ENCODE measurements at places on chromosomes 11 and 22.

- DNase-seq: peak; percentile 99
These were observed at the start of gene ZFP91 for GRCh38 chr11:58578635-58579191. Gene ZFP91 (plus strand): TSS chr11:58579063. CDS start chr11:58579282, 219 bp downstream.

GRCh38 chr11:70057080-70057479, 21.0 kb upstream of the ANO1 start:
- no peak for DNase-seq

DNA sequence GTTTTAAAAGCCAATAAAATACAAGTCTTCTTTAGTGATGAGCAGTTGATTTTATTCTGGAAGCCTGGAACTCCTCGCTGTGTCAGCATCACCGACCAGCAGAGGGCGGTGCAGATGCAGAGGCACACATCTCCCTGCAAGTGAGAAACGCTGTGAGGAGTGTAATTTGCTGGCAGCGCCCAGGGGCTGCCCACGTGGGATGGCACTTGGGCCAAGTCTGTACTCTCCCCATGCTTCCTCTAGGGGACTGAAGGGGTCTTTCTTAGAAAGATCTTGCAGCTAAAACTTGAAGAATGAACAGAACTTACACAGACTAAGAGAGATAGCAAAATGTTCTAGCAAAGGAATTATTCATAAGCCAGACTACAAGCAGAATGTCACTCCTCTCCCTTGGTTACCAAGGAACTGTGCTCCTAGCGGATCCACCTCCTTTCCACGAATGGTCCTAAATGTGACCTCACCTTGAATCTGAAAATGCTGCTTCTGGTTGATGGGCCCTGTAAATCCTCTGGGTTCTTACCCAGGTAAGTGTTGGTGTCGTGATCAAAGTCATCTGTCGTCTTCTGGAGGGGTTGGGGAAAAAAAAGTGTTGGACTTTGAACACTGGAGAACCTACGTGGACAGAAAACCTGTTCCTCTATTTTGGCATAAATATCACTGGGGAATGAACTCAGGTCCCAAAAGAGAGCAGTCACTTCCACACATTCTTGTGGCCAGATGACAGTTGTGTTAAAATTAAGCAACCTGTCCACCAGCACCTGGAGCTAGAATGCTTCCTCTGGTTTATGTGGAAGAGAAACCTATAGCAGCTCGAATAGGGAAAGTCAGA, 31.8 kb downstream of the CNTF start:
- DNase-seq: peak; percentile 84

- DNase-seq: peak; percentile 73
These were observed 678 bp upstream of the INPPL1 start for GRCh38 chr11:72223615-72224563.

- no peak for DNase-seq
These were observed 53.0 kb downstream of the OSBPL5 start for GRCh38 chr11:3111919-3112690.

DNA sequence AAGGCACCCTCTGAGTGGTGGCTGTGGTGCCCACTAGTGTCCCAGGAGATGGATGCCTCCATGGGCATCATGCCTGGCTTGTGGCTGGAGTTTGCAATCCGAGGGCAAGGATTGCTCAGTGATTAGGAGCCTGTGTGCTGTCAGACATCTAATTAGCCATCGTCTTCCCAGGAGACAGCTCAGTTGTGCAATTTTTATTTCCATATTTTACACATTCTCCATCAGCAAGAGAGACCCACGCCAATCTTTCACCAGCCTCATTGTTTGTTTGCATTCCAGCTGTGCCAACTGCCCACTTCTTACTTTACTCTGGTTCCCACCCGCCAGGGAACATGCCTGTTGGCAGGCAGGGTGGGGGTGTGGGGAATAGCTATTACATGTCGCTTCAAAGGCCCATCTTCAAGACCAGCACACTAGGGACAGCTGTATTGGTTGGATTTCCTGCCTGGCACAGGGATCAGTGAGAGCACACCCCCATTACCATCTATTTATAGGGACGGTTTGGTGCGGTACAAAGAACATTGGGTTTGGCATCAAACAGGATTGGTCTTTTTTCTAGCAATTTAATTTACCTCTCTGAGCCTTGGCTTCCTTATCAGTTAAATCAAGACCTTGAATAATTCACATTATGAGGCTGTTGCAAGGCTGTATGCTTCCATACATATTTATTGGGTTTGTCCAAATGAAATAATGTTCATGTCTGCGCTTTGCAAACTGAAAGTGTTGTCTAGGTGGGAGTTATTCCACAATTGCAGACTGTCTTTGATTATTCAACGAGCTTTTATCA, 80.7 kb upstream of the NAV2 start:
- DNase-seq: peak; percentile 28

GRCh38 chr22:50607659-50608020, 7.0 kb downstream of the MAPK8IP2 start:
- DNase-seq: no peak

DNA sequence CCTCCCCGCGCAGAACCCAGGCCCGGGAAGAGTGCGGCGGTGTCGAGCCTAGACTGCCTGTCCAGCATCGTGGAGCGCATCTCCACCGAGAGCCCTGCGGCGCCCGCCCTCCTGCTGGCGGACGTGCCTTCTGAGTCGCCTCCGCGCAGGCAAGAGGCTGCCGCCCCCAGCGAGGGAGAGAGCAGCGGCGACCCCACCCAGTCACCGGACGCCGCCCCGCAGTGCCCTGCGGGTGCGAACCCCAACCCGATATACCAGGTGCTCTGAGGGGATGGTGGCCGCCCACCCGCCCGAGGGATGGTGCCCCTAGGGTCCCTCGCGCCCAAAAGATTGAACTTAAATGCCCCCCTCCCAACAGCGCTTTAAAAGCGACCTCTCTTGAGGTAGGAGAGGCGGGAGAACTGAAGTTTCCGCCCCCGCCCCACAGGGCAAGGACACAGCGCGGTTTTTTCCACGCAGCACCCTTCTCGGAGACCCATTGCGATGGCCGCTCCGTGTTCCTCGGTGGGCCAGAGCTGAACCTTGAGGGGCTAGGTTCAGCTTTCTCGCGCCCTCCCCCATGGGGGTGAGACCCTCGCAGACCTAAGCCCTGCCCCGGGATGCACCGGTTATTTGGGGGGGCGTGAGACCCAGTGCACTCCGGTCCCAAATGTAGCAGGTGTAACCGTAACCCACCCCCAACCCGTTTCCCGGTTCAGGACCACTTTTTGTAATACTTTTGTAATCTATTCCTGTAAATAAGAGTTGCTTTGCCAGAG, 2.0 kb downstream of the MYOD1 start:
- no peak for DNase-seq

DNA sequence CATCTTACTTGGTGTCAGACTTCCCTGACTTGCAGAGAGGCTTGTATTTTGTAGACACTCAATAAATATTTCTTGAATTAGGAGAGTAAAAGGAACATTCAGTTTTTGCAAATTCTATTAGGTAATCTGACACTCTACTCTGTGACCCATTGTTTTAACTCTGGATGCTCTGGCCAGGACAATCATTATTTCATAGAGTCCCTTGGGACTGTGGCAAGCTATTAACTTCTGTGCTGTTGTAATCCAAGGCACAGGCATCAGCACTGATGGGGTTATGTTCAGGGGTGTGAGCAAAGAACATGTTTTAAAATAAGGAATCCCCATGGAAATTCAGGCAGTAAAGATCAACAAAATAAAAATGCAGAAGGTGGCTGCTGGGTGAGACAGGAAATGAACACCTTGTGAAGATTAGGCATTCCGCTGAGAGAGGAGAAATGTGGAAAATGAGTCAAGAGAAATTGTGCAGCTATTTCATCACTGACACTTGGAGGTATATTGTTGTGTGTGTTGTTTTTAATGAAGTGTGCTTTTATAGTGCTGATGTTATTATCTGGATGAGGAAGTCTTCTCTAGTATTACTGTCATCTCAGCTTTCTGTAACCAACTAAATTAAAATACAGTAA, 175.2 kb downstream of the WNT11 start:
- no peak for DNase-seq

- no peak for DNase-seq
These were observed 16.3 kb downstream of the SPTY2D1 start for GRCh38 chr11:18617688-18618341.

DNA sequence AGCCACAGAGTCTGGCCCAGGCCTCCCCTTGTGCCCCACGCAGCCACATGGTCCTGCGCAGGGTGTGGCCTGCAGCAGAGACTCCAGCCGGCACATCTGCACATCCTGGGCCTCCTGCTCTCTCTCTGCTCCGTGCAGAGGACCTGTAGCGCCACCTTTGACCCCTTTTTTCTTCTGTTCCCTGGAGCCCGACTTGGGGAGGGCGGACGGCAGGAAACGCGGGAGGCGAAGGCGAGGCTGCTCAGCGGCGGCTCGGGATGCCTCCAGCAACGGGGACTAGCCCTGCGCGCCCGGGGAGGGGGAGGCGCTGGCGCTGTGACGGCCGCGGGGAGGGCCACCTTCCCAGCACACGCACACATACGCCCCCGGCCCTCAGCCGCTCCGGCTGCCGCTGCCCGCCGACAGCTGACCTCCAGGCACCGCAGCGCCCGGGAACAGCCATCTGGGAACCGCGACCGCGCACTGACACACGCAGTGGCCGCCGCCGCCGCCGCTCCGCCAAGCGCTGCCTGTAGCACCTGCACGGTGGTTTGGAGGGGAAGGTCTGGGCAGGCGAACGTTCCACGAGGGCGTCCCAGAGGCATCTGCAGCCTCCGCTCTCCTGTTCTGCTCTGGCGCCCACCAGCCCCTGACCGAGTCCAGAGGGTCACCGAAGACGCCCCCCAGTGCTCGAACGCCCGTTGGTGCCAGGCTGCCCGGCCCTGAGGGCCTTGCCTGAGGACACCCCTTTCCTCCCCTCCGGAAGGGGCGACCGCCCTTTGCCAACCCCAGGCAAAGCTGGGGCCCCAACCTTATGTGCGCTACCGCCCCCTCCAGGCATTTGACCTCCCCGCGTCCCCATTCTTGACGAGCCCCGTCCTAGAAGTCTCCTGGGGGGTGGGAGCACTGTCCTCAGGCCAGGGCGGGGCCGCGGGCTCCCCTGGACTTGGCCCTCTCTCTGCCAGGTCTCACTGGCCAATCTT, 16.9 kb upstream of the C22orf42 start:
- DNase-seq: no peak

GRCh38 chr11:119362741-119363080, 16.2 kb upstream of the MFRP start:
- DNase-seq: no peak

DNA sequence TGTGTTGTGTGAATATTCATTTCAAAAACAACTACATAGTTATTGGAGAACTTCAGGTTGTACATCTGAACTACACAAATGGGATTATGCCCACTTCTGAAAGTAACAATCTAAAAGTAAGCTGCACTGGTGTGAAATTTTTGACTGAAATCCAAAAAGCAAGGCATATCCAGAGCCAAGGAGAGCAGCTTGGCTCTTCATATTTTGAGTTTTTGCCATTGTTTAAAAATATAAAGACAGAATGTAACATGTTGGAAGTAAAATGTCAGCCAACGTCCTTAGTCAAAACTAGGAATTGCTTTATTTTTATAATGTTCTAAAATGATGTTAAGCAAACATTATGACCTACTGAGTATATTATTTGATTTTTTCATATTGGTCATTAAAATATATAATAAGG, 45.8 kb upstream of the NOX4 start:
- no peak for DNase-seq

GRCh38 chr11:130472434-130472961, 24.1 kb downstream of the ADAMTS15 start:
- DNase-seq: no peak

DNA sequence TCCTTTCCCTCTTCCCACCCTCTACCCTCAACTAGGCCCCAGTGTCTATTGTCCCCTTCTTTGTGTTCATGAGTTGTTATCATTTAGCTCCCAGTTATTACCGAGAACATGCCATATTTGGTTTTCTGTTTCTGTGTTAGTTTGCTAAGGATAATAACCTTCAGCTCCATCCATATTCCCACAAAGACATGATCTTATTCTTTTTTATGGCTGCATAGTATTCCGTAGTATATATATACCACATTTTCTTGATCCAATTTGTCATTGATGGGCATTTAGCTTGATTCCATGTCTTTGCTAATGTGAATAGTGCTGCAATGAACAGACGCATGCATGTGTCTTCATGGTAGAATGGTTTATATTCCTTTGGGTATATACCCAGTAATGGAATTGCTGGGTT, 17.8 kb downstream of the C11orf71 start:
- DNase-seq: no peak

DNA sequence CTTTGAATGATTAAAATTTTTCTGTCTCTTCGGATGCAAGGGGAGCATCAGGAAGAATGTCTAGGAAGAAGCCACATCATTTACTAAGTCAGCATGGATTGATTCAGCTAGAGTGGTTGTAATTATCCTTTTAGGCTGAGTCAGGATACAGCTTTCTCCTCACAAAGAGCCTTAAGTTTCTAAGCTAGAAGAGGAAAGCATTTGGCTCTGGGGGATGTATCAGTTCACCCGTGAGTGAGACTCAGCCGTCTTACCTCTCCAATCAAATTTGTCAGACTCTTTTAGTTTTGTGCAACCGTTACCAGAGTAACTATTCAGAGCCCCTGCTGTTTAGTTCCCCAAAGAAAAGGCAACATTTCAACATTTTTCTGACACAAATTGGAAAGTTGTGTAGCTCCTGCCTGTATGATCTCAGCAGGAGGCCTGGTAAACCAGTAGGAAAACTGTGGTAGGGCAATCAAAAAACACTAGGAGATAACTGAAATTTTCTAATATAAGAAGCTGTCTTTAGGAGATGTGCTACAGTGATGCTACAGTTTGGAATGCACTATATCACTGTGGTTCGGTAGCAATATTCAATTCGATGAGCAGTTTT, 432.4 kb upstream of the LUZP2 start:
- no peak for DNase-seq

DNA sequence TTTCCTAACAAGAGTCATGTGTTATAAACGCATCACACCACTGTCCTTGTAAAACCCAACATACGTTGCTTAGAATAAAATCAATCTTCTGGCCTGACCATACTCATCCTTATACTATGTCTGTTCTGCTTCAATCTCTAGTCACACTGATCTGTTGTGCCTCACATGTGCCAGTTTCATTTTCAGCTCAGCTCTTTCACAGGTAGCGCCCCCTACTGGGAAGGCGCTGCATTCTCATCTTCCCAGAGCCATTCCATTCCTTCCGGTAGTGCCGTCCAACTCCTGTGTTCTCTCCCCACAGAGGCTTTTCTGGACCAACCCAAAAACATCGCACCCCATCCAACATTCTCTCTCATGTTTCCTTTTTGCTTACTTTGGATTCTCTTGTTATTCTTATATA, 22.2 kb downstream of the CASP5 start:
- DNase-seq: no peak

- no peak for DNase-seq
These were observed 5.0 kb downstream of the DGKZ start for GRCh38 chr11:46352063-46352841.

DNA sequence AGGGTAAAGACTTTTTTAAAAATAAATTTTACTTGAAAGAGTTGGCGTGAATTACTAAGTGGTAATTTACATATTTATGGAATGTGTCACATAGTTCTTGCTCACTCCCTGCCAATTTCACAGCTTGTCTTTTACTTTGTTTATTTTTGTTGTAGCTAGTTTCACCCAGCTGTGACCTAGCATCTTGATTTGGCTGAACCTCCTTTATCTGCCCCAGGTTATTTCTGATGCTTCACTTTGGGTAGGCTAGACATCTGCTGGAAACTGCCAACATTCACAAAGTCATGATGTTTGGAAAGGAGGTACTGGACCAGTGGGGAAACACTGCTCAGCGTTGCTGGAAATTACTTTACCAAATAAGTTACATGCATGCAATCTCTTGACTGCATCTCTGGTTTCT, 1676.0 kb upstream of the RAG2 start:
- DNase-seq: no peak

Data from thyroid gland (tissue), 4 donors.